Fibroblast of lung (primary cell): ENCODE measurements at places on chromosomes 11 and 22. TPM values are rescaled to one million over a fixed set of nuclear protein-coding genes. Genes with fewer than 3 reads are reported as not detected.

The CASP12 gene
- 0.17 and 0.26 TPM in 2 replicates for total RNA-seq

The WNT7B gene
- under 0.01 and 0.17 TPM in 2 replicates for total RNA-seq

The RIC3 gene
- total RNA-seq, result not detected in 2 replicates

The SSTR3 gene
- not detected in 2 replicates for total RNA-seq

The RIMBP3C gene
- under 0.01 and 0.50 TPM in 2 replicates for total RNA-seq

The ARHGAP8 gene
- under 0.01 and 0.17 TPM in 2 replicates for total RNA-seq

The LARGE1 gene
- total RNA-seq, result 15.2 and 19.2 TPM in 2 replicates

The SAA4 gene
- total RNA-seq, result not detected in 2 replicates

The OR2AT4 gene
- total RNA-seq, result not detected in 2 replicates

The P2RX6 gene
- 4.6 and 17.8 TPM in 2 replicates for total RNA-seq

The NXPE4 gene
- total RNA-seq, result not detected in 2 replicates

The MDK gene
- total RNA-seq, result 44.6 and 93.2 TPM in 2 replicates

The CRYAB gene
- 28.5 and 51.2 TPM in 2 replicates for total RNA-seq

The CEP126 gene
- 1.8 and 6.4 TPM in 2 replicates for total RNA-seq

The APOA1 gene
- 0.26 TPM in 1 of 2 replicates, not detected in the other for total RNA-seq

The INSC gene
- 0.77 and 8.3 TPM in 2 replicates for total RNA-seq

The OR51B5 gene
- 0.17 and 0.26 TPM in 2 replicates for total RNA-seq

The OR5J2 gene
- not detected in 2 replicates for total RNA-seq

The SLN gene
- total RNA-seq, result not detected in 2 replicates

The OR51V1 gene
- not detected in 2 replicates for total RNA-seq

The LRRC74B gene
- under 0.01 TPM in 1 of 2 replicates, not detected in the other for total RNA-seq

The AASDHPPT gene
- total RNA-seq, result 42.1 and 55.0 TPM in 2 replicates

The OR4D5 gene
- total RNA-seq, result not detected in 2 replicates

The NXPE1 gene
- total RNA-seq, result not detected in 2 replicates

The FJX1 gene
- 8.7 and 10.4 TPM in 2 replicates for total RNA-seq

The KRTAP5-7 gene
- under 0.01 and 0.17 TPM in 2 replicates for total RNA-seq

The BACE1-AS gene
- total RNA-seq, result 2.8 and 4.5 TPM in 2 replicates

The GAB4 gene
- total RNA-seq, result not detected in 2 replicates

The OR5P2 gene
- total RNA-seq, result 0.17 TPM in 1 of 2 replicates, not detected in the other

The MS4A4A gene
- not detected in 2 replicates for total RNA-seq

The CDC42BPG gene
- total RNA-seq, result 0.33 and 0.77 TPM in 2 replicates

The C22orf42 gene
- not detected in 2 replicates for total RNA-seq

The SEPTIN5 gene
- total RNA-seq, result 19.8 and 25.8 TPM in 2 replicates

The MYRF gene
- under 0.01 and 0.17 TPM in 2 replicates for total RNA-seq

The CADM1 gene
- total RNA-seq, result 27.7 and 86.0 TPM in 2 replicates

The NNMT gene
- total RNA-seq, result 639 and 883 TPM in 2 replicates

The OPCML gene
- under 0.01 and 0.99 TPM in 2 replicates for total RNA-seq

The STX5 gene
- 40.3 and 44.9 TPM in 2 replicates for total RNA-seq

The CRYBB3 gene
- total RNA-seq, result not detected in 2 replicates

The TNRC6B gene
- 13.1 and 17.8 TPM in 2 replicates for total RNA-seq

The CCDC116 gene
- total RNA-seq, result under 0.01 and 0.17 TPM in 2 replicates

The PAMR1 gene
- total RNA-seq, result 159 and 189 TPM in 2 replicates

The ARHGAP32 gene
- 8.7 and 9.6 TPM in 2 replicates for total RNA-seq

The GPHA2 gene
- total RNA-seq, result not detected in 2 replicates

The FXYD2 gene
- total RNA-seq, result 0.33 and 0.51 TPM in 2 replicates

The SYNGR1 gene
- total RNA-seq, result 7.7 and 13.0 TPM in 2 replicates

The OR5M3 gene
- total RNA-seq, result not detected in 2 replicates

The RTCB gene
- total RNA-seq, result 88.7 and 106 TPM in 2 replicates

The PGR gene
- 0.77 and 2.0 TPM in 2 replicates for total RNA-seq

The PIH1D2 gene
- 1.5 TPM in 2 replicates for total RNA-seq

The TCN2 gene
- 6.9 and 7.1 TPM in 2 replicates for total RNA-seq

The TPBGL gene
- total RNA-seq, result under 0.01 TPM in 1 of 2 replicates, not detected in the other

The SCO2 gene
- 3.1 and 3.6 TPM in 2 replicates for total RNA-seq

The SLC17A6 gene
- total RNA-seq, result not detected in 2 replicates

The KLHDC7B gene
- 0.17 and 0.51 TPM in 2 replicates for total RNA-seq

The C11orf52 gene
- total RNA-seq, result 0.51 and 0.99 TPM in 2 replicates

The TRPM5 gene
- total RNA-seq, result not detected in 2 replicates
